ENCODE measurements at places on chromosomes 6 and 20.

DNA sequence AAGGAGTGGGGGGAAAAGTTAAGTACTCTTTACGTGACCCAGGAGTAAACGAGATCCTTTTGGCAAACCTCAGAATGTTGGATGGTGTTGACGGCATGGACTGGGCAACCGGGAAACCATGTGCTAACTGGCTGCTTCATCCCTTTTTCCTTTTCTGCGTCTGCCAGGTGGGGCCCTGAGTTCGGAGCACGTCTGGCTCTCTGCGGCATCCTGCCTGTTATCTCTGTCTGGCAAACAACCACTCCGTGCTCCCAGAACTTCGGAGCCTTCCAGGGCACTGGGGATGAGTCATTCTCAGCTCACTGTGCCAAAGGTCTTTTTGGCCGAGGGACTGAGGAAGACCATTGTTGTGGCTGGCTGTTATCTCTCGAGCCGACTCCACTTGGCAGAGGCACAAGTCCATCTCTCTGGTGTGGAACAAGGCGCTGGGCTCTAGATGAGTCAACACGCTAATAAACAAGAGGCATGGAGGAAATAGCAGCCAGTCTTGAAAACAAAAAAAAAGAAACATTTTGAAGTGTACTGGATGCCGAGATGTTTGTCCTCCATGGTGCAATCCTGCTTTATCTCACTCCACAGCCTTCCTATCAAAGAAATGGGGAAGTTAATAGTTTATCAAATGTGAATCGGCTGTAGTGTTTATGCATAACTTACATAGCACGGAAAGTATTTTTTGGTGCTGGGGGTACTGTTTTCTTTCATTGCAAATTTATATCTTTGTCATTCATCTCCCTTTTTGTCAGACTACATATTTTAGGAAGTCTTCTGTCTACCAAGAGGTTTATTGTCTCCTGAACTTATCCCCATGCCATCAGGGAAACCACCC, 64.6 kb upstream of the TXNDC5 start:
- no peak for DNase-seq

DNA sequence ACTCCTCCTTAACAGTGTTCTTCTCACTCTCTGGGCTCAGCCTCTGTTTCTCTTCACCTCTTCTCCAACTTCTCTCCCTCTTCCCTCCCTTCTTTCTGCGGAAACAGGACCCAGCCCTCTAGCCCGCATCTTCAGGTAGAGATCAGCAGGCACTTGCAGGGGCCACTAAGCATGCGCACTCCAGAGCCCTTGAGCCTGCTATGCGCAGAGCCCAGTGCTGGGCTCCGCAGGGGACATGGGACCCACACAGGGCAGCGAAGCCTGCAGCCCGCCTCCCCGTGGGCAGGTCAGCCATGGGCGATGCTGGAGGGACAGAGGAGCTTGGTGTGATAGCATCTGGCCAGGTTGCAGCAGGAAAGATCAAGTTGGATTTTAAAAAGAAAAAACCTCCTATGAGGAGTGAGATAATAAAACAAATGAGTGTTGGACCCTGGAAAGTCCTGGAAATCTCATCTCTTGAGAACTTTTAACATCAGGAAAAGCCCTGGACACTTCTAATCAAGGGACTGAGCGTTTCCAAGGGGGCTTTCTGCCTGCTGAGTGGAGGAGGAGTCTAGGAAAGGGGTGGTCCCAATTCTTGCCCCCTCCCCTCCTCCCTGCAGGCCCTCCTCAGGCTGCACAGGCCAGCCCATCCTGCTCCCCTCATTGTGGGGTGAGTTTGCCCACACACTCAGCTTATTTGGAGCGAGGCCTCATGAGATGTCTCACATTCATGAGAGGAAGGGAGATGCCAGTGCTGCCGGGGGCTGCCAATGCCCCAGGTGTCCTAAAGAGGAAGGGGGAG, 71.9 kb downstream of the MDGA1 start:
- DNase-seq = no peak

DNA sequence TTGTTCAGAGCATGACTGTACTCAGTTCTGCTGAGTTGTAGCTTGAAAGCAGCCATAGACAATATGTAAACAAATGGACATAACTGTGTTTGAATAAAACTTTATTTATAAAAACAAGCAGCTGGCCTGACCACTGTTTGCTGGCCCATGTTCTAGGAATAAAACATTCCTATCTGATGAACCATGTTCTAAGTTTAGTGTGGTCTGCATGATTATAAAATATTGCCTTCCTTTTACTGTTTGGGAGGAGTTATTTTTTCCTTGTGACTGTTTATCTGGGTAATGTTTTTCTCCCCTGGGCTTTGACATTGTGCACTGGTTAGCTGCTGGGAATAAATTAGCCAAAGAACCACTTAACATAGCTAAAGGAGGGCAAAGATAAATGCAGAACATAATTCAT, 55.1 kb downstream of the CDS2 start:
- DNase-seq = no peak

DNA sequence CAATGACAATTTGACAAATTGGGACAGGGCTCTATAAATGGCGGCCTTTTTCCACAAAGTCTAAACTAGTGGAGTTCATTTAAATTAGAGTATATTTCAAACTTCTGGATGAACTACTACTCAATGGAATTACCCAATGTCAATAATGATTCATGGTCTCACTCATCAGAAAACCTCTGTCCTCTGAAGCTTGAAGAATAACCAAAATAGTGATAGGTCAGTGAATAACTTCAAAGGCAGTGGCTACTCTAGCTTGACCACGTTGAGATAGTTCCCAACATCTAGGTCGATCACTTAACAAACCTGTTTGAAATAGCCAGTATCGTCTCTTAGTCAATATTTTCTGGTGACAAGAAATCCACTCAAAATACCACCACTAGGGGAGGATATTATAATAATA, 197.6 kb downstream of the HDGFL1 start:
- DNase-seq = no peak

GRCh38 chr6:137983269-137983668, 116.2 kb downstream of the TNFAIP3 start:
- DNase-seq = no peak

DNA sequence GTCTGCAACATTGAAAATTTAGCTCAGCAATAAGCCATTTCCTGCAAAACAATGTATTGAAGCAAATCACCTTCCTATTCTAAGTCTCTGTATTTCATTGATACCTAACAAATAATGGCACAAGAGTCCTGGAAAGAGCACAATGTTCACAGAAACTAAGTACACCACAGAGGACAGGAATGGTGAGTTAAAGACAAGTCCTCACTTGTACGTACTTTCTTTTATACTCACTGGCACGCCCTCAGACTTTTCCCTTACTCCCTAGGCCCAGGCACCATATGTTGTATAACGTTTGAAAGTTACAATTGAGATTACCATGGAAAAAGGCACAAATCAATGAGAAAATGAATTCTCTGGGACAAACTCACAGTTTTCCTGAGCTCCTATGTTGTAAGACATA, 683.0 kb upstream of the MANEA start:
- DNase-seq = no peak

DNA sequence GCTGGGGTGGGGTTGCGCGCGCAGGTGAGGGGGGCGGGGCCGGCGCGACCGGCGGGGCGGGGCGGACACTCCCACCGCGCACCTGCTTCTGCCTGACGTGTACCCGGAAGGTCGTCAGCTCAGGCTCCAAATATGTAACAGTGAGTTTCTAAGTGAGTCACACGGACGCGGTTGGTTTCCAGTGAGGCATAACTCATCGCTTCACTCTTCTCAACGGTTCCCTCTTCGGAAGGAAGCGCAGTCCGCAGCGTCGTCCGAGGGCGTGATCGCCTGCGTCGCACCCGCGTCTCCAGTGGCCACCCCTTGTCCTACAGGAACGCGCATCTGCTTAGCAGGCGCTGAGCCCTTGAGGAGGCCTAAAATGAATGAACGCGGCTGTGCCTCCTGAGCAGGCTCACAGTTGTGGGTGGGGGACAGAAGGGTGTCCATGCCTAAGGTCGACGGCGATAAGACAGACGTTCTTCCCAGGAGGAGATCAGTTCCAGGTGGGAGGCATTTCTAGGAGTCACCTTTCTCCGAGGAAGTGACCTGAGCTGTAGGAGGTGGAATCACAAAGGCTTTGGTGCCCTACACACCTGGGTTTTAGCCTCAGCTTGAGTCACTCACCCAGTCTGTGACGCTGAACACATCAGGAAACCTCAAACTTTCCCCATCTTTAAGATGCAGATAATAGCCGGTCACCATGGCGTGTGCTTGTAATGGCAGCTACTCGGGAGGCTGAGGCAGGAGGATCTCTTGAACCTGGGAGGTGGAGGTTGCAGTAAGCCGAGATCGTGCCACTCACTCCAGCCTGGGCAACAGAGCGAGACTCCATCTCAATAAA, 50.9 kb upstream of the EZR start:
- peak; percentile 91 for DNase-seq

DNA sequence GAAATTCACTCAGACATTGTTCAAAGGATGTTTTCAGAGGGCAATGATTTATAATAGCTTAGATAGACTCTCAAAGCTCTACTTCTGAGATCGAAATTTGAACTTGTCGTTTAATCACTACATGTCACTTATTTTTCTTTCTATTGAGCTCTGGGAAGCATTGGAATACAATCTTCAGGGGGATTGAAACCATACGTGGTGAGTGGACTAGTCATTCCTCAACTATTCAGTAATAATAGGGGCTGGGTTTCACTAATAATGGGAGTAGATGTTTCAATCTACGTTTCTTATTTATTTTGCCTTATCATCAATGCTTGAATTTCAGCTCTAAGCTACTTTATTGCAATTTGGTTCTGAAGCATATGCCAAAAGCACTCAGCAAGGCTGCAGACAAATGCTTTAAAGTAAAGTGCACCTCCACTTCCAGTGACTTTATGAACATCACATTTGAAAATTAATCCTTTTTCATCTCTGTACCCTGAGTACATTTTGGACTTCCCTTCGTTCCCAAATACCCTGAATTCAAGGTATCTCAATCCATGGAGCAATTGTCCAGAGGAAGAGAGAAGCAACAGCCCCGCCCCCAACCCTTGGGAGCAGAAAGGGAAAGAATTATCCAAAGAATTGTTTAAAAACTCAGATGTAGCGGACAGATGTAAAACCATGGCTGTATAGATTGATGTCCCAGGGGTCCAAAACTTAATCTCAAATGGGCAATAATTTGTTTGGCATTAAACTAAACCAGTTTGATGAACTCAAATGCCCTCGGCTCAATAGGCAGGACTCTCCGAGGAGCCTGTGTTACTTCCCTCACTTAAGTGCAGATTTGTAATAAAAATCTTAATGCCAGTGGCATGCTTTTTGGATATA, 68.1 kb downstream of the HFE start:
- no peak for DNase-seq

GRCh38 chr6:162220876-162221275, 506.7 kb downstream of the PRKN start:
- no peak for DNase-seq

- peak; percentile 17 for DNase-seq
Measured at GRCh38 chr6:43269273-43270007, 26.2 kb downstream of the TTBK1 start.

DNA sequence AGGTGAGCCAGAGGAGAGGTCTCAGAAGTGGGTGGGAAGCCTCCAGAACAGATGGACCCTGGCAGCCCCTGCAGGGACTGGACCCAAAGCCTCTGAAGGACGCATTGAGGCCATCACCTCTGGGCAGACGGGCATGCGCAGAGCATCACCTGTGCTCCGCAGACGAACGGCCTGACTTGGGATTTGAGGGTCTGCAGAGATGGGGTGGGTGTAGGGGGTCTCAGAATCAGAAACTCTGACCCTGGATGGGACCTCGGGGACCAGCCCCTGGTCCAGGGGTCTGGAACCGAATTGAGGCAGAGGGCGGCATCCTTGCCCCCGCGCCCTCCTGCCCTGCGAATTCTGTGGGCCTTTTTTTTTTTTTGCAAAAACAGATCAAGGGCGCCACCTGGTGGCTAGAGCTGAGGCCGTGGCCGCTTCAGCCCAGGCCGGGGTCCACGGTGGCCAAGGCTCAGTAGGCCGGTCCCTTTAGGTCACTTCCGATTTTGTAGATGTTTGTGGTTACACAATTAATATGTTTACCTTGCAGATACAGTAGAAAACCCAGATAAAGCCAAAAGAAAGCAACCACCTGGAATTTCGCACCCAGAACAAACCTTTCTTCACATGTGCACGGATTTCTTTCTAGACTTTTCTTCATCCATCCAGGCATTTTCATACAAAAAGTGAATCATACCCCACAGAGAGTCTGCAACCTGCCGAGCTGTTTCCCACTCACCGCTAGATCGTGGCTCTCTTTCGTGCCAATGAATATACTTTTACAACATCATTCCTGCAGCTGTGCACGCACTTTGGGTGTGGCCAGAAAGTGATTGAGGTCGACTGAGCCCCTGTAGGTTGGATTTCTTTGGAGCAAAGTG, 25.9 kb downstream of the ZBP1 start:
- peak; percentile 24 for DNase-seq

DNA sequence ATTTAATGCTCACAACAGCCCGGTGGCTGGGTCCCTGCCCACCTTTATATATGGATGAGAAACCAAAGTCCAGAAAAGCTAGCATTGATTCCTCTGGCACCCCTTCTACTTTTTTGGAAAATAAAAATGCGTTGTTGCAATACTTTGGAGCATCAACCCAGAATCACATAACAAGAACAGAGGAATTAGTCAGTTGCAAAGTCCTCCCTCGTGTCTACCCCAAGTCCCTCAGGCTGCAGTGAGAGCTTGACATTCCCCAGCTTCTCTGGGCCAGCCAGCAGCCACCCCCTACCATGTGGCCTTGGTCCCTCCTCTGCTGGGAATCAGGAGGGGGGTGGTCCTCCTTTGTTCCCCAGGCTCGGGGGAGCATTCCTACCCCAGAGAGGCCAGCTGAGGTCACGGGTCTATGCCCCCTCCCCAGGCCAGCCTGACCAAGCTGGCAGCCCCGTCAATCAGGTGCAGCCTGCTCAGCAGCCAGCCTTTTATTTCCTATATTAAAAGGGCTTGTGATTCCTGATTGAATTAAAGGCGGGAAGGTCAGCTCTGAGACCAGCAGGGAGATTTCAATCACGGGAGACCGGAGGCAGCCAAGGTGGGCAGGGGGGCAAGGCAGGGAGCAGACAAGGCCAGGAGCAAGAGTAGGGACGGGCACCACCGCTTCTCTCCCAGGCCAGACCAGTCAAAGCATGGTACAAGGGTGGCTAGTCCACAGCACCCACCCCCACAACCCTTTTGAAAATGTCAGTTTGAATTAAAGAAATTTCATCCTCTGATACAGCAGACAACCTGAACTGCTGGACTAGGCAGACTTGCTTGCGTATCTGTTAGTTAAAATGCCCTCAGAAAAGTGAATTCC, 158.9 kb downstream of the MRPL14 start:
- no peak for DNase-seq

- DNase-seq = no peak
Measured at GRCh38 chr20:16759181-16759563, 11.0 kb downstream of the OTOR start.

- no peak for DNase-seq
Measured at GRCh38 chr20:50762435-50763220, 31.2 kb downstream of the PARD6B start.
